ENCODE measurements at places on chromosomes 7 and 10. TPM values are rescaled to one million over a fixed set of nuclear protein-coding genes. Genes with fewer than 3 reads are reported as not detected.

GRCh38 chr7:68125168-68125567, 1128.5 kb downstream of the TYW1 start:
- DNase-seq: no peak

GRCh38 chr7:38554586-38554985, 76.6 kb downstream of the AMPH start:
- no peak for DNase-seq

DNA sequence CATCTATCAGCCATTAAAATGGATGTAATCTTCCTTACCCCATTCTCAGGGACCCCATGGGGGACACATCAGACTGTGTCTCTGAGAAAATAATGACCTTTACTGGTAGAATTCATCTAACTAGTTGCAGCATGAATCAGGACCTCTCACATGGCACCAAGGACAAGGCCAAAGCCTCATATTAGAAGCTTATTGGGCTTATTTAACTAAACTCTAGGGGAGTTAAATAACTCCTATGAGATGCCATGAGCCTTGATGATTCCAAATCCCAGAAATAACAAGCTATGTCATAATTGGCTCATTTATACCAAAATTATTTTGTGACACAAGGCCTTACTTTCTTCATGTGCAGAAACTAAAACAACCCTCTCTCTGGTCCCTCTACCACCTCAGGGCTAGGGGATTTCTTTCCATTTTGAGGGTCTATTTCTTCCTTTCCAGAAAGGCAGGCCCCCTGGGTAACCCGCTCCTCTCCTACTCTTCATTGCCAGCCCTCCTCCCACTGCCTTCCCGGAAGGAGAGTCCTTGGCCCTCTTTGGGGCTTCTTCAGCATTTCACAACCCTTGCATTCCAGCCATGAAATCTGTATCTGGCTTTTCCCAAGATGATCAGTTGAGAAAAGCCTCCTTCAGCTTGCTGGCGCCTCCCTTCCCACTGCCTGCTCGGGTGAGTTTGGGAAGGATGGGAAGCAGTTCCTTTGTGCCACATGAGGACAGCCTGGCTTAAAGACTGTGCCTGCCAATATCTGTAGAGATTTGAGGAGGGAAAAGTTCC, 41.8 kb upstream of the TRIM8 start:
- peak; percentile 84 for DNase-seq

GRCh38 chr10:24552346-24553016, 171.2 kb downstream of the ARHGAP21 start:
- no peak for DNase-seq

GRCh38 chr10:44788147-44789129, 122.7 kb upstream of the TMEM72 start:
- no peak for DNase-seq

DNA sequence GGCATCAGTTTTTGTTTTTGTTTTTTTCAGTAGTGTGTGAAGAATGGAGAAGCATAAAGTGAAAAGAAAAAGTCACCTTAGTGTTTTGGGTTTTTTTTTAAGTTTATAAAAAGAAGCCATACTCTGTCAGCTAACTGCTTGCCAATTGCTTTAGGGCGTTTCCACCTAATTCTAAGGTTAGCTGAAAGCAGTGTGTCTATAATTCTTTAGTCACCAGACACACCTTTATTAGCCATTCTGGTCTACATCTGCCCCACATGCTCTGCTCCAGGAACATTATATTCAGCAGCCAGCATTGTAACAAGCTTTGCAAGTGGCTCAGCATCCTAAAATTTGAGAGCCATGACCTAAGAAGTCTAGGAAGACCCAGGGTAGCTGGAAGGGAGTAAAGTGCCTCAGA, 14.1 kb upstream of the SLC16A12 start:
- no peak for DNase-seq

Gene RNF148
- total RNA-seq: 1.4 TPM

Gene GJD4
- not detected for total RNA-seq

DNA sequence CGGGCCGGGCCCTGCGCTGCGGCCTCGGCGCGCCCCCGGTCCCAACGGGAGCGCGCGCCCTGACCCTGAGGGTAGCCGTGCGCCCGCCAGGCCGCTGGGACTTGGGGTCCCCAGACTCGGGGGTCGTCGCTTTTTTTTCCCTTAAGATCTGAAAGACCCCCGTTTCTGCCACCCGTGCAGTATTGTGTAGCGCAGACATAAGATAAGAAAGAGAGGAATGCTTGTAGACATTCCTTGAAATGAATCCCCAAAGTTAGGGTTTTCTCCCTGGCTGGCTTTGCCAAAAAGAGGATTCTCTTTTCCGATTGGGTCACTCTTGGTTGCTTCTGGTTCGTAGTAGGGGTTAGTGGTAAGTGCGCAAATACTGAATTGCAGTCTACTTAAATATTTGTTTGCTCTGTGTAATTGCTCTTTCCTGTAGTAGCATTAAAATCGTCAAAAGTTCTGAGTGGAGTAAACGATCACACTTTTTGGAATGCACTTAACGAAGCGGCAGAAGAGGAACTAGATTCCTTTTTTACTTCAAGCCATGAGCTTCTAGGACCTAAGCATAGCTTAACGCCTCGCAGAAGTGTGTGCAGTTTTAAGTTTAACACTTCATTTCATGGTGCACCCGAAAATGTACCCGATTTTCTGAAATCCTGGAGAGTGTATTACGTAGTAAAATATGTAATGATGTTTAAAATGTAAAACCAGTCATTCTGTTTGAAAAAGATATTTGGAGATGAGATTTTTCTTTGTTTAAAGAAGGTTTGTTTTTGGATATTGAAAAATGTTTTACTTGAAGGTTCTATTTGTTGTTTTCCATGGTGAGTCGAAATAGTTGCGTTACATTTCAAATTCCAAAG, 1.3 kb downstream of the CUL1 start:
- no peak for DNase-seq

GRCh38 chr7:47038621-47039020, 543.3 kb downstream of the TNS3 start:
- no peak for DNase-seq

GRCh38 chr10:3033925-3034324, 33.4 kb upstream of the PFKP start:
- DNase-seq: no peak

Data from sigmoid colon (tissue), 7 donors.